Stimulated activated CD4-positive, alpha-beta T cell treated with anti-CD3 and anti-CD28 coated beads, Interleukin-1b, Interleukin-23, amount 100 ng/mL, for 48 hours (primary cell): ENCODE measurements at places on chromosomes 12 and 14.
A peak's percentile ranks its signal among the peaks of the same experiment; 100 is the strongest.

DNA sequence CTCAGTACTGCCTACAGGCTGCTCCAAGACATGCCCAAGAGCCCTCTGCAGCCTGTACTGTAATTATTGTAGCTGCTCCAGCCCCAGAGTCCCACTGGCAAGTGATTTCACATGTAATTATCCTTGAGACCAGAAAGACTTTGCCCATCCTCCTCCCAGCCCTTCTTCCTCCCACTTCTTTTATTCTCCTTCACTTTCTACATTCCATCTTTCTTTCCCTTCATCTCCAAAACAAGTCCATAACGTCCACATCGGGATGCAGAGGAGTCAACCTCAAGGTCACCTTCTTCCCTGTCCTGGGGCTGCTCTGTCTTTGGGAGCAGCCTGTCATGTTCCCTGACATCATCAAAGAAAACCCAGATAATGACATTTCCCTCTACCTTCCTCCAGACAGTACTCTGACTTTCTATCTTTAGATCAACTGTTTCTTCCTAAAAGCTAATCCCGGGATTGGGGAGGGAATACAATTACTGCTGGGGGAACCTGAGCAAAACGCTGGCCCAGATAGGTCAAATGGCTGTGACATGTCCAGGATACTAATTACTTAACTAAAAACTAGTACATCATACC is 39.1 kb downstream of the SLC8A3 start:
- DNase-seq: no peak

DNA sequence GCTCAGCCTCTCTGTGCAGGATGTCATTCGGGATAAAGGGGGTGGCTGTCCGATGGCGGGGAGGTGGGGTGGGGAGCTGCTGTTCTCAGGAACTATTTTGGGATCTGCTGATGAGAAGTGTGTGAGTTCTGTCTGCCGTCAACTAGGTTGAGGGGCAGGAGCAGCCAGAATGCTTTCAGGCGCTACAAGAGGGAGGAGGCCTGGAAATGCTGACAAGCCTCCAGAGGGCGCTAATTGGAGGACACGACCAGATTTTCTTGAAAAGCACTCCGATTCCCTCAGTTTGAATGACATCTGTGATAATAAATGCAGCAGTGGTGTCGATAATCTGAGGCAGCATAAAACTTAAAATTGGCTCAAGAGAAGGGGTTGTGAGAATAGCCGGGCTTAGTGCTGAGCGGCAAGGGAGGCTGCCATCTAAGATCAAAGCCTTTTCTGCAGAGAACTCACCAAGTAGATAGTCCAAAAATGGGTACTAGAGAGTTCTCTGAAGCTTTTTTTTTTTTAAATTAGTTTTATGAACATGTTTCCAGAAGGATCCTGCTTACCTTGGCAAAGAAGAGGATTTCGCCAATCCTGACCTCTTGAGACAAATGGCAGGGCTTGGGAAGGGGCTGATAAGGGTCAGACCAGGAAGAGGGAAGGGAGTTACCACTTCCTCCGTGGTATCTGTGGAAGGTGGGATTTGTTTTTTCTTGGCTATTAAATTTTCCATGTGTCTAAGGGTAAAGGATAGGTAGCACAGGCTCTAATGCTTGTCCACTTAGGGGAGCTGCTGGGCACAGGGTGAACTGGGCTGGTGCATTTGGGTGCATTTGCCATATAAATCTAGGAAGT is 94.4 kb downstream of the CRACR2A start:
- DNase-seq: peak; percentile 12

DNA sequence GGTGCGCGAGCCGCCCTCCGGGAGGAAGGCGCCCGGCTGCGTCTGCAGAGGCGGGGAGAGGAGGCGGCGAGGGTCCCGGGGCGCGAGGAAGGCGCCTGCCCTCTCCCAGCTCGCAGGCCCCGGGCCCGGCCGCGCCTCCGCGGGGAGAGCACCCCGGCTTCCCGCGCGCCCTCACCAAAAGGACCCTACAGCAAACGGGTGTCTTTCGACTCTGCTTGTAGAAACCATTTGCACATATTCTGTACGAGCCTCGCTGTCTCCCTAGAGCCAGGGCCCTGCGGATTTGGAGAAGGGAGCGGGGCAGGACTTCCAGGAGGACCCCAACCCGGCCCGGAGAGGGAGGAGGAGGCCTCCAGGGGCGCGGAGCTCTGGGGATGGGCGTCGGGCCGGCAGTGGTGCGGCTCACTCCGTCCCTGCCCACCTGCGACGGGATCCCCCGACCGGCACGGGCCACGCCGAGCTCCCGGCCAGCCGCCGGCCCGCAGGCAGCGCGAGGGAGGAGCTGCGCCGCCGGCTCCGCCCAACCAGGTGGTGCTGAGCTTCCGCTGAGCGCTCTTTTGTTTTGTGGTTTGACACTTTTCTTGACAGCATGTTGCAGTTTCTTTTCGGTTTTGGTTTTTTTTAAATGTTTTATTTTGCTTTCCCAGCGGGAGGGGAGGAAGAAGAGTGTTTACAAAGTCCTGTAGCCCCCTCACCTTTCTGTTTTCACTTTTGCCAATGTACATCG is 103.3 kb upstream of the FKBP4 start:
- DNase-seq: peak; percentile 41

- no peak for DNase-seq
These were observed 178.1 kb upstream of the NOVA1 start for GRCh38 chr14:26775765-26776563.

GRCh38 chr12:113146999-113147398 is 2.5 kb upstream of the CFAP73 start:
- no peak for DNase-seq

DNA sequence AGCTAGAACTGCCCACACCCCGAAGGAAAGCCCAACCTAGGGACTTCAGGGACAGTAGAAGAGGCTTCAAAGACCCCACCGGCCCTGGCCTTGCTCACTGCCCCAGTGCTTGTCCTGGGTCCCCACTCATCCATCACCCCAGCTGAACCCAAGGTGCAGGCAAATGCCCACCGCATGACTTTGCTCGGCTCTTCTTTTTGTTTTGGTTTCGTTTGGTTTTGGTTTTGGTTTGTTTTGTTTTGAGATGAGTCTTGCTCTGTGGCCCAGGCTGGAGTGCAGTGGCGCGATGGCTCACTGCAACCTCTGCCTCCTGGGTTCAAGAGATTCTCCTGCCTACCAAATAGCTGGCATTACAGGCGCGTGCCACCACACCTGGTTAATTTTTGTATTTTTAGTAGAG is 9.0 kb downstream of the CCDC85C start:
- peak; percentile 36 for DNase-seq

GRCh38 chr12:64390275-64390851 is at the start of gene C12orf56:
C12orf56 (minus strand) TSS chr12:64390758; CDS start chr12:64390565, 193 bp downstream.
- no peak for DNase-seq

DNA sequence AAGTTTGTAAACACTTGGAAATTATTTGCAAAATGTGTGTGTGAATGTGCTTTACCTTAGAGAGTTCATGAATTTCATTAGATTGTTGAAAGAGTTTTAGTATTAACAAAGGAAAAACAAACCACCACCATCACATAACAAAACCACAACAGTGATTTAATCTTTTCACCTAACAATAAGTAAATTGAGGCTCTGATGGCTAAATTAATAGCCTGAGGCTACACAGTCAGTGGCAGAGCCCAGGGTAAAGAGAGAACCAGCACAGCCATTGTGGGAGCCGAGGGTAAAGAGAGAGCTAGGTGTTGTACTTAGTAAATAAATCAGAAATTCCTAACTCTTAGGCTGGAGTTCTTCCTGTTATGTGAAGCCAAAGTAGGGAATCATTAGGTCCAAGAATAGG is 51.2 kb upstream of the CAPRIN2 start:
- no peak for DNase-seq

GRCh38 chr12:31471823-31472222 is 119.1 kb downstream of the DENND5B start:
- no peak for DNase-seq

DNA sequence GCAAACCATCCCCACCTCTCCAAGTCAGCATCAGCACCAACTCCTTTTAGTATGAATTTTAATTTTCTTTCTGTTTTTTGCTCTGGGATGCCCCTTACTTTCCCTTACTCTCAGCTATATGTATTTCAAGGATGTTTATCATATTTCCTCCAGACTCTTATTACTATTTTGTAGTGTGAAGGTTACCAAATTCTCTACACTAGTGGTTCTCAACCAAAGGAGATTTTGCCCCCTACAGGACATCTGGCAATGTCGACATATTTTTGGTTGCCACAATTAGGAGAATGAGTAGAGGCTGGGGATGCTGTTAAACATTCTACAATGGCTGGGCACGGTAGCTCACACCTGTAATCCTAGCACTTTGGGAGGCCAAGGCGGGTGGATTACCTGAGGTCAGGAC is 29.1 kb upstream of the SOS2 start:
- DNase-seq: no peak

- DNase-seq: no peak
These were observed 5.8 kb downstream of the MAX start for GRCh38 chr14:65096323-65097089.

DNA sequence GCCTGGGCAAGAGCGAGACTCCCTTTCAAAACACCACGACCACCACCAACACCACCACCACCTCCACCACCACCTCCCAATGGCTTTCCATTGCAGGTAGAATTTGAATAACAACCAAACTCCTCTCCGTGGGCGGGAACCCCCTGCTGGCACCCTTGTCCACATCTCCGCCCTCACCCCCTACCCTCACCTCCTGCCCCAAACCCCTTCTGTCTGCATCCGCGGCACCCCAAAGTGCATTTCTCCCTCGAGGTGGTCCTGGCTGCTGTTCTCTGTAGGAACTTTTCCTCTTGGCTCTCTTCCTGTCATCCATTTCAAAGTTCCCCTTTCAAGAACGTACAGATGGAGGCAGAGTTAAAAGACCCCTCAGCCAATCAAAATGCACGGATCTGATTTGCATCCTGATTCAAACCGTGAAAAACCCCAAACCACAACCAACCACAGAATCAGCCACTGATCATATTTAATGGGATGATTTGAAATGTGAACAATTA is 3.8 kb downstream of the SDSL start:
- DNase-seq: no peak

GRCh38 chr12:18932211-18932610 is 194.3 kb downstream of the CAPZA3 start:
- DNase-seq: no peak

GRCh38 chr14:24181371-24182077 is 7.1 kb downstream of the IPO4 start:
- DNase-seq: no peak

DNA sequence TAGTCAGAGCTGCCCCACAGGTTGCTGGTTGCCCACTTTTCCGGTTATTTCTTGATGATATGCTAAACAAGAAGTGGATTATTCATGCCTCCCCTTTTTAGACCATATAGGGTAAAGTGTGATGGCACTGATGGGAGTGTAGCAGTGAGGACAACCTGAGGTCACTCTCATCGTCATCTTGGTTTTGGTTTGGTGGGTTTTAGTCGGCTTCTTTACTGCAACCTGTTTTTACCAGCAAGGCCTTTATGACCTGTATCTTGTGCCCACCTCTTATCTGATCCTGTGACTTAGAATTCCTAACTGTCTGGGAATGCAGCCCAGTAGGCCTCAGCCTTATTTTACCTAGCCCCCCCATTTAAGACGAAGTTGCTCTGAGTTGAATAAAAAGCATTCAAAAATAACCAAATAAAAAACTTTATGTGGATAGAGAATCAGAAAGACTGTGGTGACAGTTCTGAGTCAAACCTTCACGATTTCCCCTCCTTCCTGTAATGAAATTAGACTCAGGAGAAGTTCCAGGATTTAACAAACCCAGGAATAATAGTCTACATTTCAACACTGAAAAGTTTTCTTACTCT is 144.2 kb downstream of the PAWR start:
- DNase-seq: no peak

- DNase-seq: peak; percentile 13
These were observed 56.7 kb upstream of the AEBP2 start for GRCh38 chr12:19382563-19382962.

GRCh38 chr14:34502545-34503225 is 36.8 kb downstream of the EAPP start:
- no peak for DNase-seq

- DNase-seq: no peak
These were observed 77.4 kb downstream of the KIF26A start for GRCh38 chr14:104215706-104216334.

GRCh38 chr12:18578191-18578590 is 159.6 kb downstream of the PLCZ1 start:
- DNase-seq: no peak

DNA sequence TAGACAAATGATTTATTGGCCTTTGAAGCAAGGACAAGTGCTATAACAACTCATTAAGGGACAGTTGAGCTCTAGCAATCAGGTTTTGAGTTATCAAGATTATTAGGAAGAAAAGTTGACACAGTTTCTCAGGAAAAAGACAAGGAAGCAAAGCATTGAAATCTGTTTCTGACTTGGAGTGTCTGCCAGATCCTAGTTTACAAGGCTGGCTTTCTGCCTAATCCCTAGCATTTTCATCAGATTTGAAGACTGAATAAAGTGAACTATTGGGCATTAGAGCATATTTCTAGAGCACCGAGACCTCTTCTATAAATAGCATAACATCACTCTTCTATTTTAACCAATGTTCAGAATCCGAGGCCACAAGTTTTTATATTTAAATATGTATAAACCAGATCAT is 7.0 kb downstream of the SYT1 start:
- DNase-seq: no peak

GRCh38 chr12:42085594-42085993 is 59.1 kb downstream of the GXYLT1 start:
- DNase-seq: no peak

- no peak for DNase-seq
These were observed 36.8 kb upstream of the DCD start for GRCh38 chr12:54684636-54685630.

DNA sequence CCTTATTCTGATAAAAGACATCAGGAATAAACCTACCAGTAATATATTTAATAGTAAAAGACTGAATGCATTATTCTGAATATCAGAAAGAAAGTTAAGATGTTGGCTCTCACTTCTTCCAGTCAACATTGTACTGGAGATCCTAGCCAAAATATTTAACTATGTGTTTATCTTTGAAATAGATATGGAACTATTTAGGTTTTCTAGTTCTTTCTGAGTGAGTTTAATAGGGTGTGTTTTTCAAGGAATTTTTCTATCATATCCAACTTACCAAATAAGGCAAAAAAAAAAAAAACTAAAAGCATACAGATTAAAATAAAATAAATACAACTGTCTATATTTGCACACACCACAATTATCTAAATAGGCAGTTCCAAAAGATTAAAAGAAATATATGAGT is 478.9 kb upstream of the LMO3 start:
- DNase-seq: no peak

DNA sequence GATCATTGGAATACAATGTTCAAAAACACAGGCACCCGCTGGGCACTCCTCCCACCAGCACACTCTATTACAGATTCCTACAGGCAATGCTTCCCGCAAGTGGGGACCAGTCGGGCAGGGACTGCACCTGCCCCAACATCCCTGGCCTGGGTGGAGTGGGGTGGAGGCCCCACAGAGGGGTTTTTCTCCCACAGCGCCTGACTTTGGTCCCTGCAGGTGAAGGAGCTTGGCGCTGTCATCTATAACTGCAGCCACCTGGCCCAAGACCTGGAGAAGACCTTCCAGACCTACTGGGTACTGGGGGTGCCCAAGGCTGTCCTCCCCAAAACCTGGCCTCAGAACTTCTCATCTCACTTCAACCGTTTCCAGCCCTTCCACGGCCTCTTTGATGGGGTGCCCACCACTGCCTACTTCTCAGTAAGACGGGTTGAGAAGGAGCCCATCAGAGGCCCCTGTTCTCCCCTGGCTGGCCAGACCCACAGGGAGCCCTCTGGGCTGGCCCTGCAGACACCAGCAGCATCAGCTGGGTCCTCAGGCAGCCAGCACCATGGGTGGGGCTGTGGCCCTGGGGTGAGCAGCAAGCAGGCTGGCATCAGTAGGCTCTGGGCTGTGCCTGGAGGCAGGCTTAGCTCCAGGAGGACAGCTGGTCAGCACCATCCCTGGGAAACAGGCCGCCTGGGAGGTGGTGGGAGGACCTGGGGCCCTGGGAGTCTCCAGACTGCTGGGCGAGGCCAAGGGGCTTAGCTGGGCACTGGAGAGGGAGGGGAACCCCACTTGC is 6.0 kb downstream of the PLD4 start:
- DNase-seq: no peak
